Mesothelial cell of epicardium (in vitro differentiated cells): ENCODE measurements at places on chromosomes 5 and 9. TPM values are rescaled to one million over a fixed set of nuclear protein-coding genes. Genes with fewer than 3 reads are reported as not detected.

DNA sequence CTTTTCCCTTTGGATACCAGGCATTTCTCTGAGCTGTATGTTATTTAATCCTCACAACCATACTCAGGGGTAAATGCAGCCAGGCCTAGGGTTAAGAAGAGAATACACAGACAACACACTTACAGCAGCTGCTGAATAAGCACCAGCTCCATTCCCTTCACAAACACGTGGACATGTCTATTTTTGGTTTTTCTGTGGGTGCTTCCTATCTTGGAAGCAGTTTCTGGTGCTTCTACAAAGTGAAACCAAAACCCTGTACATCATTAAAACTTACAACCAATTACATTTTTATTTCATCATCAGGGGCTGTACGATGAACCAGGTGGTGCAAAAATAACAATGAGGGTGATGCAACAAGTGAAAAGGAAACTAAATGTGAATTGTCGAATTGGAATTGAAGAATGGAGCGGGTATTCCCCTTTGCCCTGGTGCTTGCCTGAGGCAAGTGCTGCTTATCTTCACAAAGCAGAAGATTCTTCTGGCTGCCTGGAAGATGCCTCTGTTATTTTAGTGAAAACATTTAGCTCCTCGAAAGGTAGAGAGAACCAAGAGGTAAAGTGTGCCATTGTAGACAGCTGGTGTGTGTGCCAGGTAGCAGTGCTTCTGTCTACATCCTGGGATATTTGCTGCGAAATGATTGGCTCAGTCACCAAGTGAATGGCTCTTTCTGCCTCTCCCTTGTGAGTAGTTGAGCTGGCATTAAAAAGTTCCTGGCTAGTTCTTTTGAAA, 18.6 kb upstream of the IFNB1 start:
- no peak for DNase-seq

- DNase-seq: no peak
Observed at GRCh38 chr9:100086097-100086635, 12.6 kb downstream of the ERP44 start.

GRCh38 chr9:92426501-92427145, 2.4 kb upstream of the OMD start:
- DNase-seq: no peak

- DNase-seq: no peak
Observed at GRCh38 chr9:93461821-93462220, 8.4 kb upstream of the FAM120AOS start.

The FCN1 gene
- total RNA-seq: not detected in 3 replicates

The PARP8 gene
- total RNA-seq: 27.0 to 29.4 TPM (median 27.5 TPM) in 3 replicates

The SLC22A4 gene
- total RNA-seq: 2.1 to 2.4 TPM (median 2.2 TPM) in 3 replicates
